ENCODE measurements at places on chromosomes 6 and 20.

DNA sequence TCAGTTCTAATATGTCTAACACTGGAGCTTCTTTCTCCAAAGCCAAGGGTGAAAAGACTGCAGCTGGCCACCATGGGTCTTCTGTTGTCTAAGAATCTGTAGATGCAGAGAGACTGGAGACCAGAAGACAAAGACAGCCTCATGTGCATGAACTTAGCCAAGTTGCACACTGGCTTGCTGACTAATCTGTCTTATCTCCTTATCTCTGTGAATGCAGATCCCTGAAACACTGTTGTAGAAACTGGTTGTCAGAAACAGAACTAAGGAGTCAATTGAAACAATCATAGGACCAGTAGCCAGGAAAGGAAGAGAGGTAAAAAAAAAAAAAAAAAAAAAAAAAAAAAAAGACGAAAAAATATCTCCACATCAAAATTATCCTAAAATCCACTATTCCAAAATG, 109.7 kb downstream of the BFSP1 start:
- peak; percentile 3 for DNase-seq

DNA sequence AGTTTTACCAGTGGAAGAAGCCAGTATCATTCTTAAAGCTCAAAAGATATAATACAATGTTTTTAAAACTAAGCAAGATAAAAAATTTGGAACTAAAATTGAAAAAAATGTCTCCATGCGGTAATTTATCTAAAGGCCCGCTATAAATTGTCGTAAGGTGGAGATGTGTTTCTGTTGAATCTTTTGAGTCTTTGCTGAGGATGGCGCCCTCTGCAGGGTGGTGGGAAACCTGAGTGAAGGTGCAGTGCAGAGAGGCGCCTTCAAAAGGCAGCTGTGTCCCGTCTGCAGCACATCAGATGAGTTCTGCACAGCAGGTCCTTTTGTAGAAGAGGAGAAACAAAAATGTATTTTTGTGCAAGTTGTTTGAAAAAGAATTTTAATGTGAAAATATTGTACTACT, 29.4 kb upstream of the KIF25 start:
- DNase-seq = no peak

GRCh38 chr6:33013608-33014007, 4.2 kb upstream of the HLA-DOA start:
- no peak for DNase-seq

DNA sequence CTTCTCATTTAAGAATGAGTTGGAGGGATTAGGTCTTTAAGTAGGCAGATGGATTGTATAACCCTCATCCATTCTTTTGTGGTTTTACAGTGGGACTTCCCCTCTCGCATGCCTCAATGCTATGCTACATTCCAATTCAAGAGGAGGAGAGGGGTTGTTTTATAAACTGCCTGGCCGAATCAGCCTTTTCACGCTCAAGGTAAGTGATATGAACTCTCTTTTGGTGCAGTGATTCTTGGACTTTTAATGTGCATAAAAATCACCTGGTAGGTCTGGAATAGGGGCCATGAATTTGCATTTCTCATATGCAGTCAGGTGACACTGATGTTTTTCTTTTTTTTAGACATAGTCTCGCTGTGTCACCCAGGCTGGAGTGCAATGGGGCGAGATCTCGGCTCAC, 10.8 kb downstream of the ASXL1 start:
- DNase-seq = peak; percentile 39

All from EH (cell line).